ENCODE measurements at places on chromosomes 16 and 17.

GRCh38 chr17:81066072-81066471, 31.1 kb downstream of the BAIAP2 start:
- no peak for DNase-seq

DNA sequence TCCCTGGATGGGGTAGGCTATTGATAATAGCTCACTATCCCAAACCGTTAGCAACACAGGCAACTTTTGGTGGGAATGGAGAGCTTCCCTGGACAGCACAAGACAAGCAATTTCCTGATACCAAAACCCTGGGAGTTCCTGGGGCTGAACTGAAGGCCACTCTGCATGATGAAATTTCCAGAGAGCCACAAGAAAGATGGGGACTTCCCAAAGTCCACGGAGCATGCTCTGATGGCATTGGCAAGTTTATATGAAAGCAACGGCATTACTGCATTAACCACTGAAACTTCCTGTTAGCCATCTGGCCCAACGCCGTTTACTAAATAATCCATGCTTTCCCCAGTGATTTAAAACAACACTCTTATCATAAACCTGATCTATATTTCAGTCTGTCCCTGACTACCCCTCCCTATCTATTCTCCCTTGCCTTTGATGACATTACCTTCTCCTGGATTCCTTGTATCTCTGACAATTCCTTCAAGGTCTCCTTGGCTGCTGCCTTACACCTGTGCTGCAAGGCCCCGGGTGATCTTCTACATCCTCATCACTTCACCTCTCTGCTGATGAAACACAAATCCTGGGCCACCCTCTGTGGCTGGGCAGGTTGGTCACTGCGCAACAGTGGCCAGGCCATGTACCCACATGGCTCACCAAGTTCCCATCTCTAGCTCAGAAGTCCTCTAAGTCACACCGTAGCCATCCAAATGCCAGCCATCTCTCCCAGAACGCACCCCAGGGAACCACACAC, 108.5 kb upstream of the RCVRN start:
- no peak for DNase-seq

DNA sequence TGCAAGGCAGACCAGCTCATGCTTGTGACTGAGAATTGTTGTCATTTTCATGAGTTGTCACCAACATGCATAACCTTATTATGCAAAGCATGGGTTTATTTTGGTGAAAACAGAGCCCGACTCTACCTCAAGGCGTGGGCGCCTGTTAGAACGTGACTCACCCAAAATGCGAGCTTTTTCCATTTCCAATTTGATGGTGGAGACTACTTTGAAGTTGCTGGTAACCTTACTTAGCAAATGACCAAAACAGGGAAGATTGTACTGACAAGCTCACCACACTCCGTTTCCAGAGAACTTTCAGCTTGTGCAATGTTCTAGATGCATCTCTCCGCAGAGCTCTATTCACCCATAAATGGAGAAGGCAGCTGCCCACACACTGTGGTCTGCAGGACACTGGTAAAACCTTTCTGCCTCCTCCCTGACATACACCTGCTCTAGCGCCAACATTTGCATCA, 284.5 kb downstream of the MAF start:
- DNase-seq: no peak

DNA sequence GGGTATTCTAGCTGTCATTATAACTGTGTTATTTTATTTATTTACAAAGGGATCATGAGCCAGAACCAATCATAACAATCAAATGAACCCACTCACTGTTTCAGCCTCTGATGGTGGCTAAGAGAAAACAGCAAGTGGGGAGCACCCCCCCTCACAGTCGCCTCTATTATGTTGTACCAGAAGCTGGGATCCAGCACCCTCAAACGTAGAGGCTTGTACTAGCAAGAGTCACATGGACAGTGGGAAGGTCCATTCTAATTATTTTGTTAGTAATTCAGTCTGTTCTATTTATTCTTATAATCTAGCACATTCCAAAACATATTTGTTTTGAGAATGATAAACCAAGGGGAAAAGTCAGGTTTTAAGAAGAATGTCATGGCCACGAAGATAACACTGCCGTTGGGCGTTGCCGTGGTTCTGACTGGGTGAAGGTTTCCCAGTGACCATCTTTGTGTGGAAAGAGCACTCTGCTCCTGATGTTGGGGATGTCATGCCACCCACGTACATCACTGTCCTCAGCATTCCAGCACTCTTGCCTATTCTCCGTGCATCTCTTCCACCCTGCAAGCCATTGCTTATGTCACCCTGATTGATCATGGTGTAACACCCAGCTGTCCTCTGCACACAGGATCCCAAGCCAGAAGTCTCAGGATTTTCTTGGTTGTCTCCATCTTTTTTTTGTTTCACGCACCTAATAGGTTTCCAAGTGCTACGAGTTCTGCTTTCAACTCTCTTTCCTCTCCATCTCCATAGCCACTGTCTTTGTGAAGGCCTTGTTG, 205.8 kb downstream of the PRKCA start:
- no peak for DNase-seq

GRCh38 chr17:1976000-1976682, 49.0 kb downstream of the RTN4RL1 start:
- no peak for DNase-seq
